Right lung (tissue), 10 donors: ENCODE measurements at places on chromosomes 13 and 19. TPM values are rescaled to one million over a fixed set of nuclear protein-coding genes. Genes with fewer than 3 reads are reported as not detected.

CADM4 gene
- 19.2 TPM for polyA plus RNA-seq

ZNF878 gene
- polyA plus RNA-seq, result 1.6 TPM

KIR2DL4 gene
- not detected for polyA plus RNA-seq

C19orf85 gene
- polyA plus RNA-seq, result not detected

DNA sequence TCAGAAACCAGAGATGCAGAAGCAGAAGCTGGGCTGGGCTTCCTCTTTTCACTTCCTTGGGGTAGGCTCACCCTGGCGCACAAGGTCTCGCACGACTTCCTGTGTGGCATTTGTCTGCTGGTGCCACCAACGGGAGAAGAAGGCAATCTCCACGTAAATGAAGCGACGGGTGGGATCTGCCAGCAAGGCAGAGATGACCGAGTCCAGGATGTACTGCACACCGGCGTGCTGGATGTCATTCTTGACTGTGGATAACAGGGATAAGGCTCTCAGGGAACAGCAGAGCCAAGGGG is 1.3 kb downstream of the MAN2B1 start:
- no peak for DNase-seq

- no peak for DNase-seq
Observed at GRCh38 chr13:105144936-105145335, 1390.5 kb downstream of the EFNB2 start.

TCF3 gene
- polyA plus RNA-seq, result 120 TPM

DNA sequence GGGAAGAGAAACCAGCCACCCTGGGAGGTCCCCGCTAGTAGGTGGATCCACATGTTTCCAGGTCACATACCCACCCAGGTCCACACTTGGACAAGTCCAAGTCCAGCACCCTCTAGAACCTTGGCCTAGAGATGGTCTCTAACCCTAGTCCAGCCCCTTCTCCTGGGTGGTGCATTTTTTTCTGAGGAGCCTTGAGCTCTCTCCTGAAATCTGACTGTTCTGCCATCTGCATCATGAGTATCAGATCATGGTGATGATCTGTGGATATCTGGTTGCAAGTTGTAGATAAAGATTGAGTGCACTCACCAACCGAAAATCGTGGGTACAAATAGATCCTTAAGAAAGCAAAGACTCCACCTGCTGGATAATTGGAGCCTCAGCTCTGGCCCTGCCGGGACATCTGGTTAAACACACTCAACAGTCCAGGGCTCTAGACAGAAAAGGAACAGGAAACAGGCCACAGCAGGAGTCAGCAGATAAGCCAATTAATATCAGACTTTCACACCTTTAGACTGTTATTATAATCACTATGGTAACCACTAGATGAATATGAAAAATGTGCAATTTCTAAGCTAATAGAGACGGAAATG is 41.1 kb downstream of the GPR12 start:
- no peak for DNase-seq

DNA sequence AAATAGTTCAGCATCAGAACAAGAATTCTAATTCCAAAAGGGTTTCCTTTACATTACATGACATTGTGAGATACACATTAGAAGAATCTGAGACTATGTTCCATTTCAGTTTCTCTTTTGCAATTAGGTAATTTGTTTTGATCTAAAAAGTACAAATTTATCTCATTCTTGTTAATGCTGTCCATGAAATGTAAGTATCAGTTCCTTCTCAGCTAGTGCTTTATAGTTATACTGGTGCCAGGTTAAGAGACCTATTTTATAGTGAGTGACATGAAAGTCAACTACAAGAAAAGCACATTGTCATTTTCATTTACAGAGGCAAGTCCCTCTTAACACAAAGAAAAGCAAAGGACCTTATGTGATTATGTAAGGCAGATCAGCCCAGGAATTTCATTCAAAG is 43.9 kb downstream of the RCBTB2 start:
- no peak for DNase-seq

GRCh38 chr19:19405971-19406877 is 749 bp downstream of the GATAD2A start:
- peak; percentile 57 for DNase-seq

GRCh38 chr13:53092931-53093330 is 64.3 kb downstream of the OLFM4 start:
- DNase-seq, result no peak

MED16 gene
- polyA plus RNA-seq, result 51.0 TPM

DNA sequence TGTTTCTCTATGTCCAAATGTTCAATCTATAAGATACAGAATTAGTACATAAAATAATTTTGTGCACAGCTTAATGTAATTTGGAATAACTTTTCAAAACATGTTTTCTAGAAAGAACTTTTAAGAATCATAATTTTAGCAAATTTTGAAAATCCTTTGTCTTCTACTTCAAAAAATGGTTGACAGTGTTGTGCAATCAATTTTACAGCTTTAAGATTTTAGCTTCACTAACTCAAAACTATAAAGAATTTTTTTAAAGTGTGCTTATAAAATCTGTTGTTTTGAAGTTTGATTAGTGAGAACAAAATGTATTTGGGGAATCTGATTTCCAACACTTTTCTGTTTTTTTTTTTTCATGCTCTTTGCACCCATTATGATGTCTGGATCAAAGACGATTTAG is 12.7 kb upstream of the SPACA6 start:
- no peak for DNase-seq

DNA sequence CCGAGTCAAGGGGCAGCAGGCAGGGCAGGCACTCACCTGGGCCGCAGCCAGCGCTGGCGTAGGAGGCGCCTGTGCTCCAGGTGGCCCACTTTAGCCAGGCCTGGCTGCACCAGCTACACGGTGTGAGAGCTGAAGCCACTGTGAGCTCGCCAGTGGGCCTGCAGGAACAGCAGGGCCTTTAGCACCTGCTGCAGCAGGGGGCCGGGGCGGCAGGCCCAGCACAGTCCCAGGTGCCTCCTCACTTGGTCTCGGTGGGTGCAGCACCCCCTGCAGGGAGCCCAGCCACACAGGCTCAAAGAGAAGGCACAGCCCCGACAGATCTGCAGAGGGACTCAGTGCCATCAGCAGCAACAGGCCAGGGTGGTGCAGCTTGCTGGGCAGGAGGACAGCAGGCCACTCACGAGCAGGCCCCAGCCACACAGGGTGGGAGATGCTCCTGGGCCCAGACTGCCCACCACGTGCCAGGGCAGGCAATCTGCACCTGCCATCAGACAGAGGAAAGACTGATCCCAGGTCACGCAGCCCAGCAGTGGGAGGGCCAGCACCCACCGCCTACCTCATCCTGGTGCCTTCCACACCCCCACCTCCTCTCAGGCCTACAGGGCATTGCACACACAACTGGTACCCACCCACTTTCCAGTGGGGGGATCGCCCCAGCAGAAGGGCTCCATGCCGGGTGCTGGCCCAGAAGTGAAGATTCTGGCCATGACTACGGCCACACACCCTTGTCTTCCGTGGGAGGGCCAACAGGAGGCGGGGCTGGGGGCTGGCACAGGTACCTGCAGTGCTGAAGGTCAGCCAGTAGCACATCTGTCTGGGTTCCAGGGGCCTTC is 15.8 kb downstream of the ARHGAP33 start:
- no peak for DNase-seq
